Hindlimb muscle (tissue), 1 donor: ENCODE measurements at places on chromosomes 3 and 15. TPM values are rescaled to one million over a fixed set of nuclear protein-coding genes. Genes with fewer than 3 reads are reported as not detected.

DNA sequence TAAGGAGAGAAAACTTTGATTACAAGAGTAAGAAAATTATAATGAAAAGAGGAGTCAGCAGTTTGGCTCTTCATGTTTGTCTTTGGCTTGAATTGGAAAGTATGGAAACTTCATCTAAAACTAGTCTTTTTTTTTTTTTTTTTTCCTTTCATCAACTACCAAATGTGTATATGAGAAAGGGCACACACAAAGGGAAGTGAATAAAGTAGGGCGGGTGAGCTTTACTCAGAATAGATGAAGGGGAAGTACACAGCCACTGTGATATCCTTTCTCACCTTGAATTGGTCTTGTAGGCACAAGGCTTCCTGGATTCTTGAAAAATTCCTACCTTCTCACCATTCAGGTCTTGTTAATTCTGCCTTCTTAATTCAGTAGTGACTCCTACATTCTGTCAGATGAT is 652.3 kb upstream of the KCNMB2 start:
- no peak for DNase-seq

DNA sequence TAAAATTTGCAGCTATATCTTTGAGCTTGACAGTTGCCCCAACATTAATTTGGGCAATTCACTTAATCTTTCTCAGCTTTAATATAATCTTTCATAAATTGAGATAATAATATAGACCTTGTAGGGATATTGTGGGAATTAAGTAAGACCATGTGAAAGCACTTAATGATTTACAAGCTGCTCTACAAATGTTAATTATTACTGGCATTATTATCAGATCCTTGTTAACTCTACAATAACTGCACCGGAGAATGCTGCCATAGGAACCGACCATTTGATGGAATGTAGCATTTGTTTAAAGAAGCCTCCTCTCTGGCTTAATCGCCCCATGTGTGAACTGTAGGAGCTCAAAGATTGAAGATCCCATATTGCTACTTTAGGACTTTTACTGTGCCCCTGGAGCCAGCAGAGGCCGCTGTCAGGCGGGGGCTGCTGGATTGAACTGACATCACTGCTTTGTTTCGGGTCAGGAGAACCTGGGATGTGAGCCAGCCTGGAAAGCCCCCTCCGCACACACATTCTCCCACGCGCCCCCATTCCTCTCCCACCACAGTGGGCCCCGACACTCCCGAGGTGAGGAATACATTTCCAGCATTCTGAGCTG is 154.2 kb upstream of the TNIK start:
- no peak for DNase-seq

GRCh38 chr3:191008074-191008473 is 145.6 kb upstream of the GMNC start:
- DNase-seq: no peak

DNA sequence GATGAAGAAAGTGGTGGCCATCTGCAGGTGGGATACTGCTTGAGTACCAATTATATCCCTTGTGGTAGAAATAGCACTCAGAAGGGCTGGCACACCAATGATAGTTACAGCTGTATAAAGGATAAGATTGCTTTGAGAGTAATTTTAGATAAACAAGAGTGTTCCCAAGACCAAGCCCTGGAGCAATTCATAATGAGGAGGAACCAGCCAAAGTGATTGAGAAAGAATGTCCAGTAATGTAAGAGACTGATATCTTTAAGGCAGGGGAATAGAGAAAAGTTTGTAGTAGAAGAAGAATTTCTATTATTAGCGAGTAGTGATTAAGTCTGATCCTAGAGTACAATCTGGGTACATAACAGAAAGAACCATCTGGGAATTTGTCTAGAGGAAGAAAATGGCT is 945.1 kb downstream of the OTOL1 start:
- no peak for DNase-seq

DNA sequence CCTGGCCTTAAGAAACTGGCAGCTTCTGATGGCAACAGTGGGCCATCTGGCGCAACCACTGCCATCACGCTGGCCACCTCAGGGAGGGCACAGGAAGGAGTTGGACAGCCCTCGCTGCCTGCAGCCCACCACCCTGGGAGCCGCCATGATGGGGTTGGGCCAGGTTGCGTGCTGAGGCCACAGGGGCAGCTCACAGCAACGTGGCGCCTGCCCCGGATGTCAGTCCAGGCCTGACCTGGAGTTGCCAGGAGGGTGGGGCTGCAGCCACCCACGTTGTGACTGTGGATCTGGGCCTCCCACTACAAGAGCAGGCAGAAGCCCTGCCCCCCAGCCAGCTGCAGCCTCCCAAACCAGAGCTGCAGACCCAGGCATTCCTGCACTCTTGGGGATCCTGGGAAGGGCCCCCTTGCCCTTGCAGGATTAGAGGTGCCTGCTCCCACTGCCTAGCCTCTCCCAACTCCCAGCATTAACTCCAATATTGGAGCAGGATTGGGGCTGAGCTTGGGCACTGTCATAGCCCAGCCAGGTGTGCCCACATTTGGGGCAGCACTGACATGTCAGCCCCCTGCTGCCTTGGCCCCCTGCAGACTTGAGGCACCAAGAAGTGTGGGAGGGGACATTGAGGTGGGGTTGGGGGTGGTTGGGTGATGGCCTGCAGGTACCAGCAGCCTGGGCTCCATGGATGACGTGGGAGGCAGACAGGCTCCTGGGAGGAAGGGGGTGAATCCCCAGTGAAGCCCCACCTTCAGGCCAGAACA is 468.9 kb upstream of the CCDC54 start:
- no peak for DNase-seq

DNA sequence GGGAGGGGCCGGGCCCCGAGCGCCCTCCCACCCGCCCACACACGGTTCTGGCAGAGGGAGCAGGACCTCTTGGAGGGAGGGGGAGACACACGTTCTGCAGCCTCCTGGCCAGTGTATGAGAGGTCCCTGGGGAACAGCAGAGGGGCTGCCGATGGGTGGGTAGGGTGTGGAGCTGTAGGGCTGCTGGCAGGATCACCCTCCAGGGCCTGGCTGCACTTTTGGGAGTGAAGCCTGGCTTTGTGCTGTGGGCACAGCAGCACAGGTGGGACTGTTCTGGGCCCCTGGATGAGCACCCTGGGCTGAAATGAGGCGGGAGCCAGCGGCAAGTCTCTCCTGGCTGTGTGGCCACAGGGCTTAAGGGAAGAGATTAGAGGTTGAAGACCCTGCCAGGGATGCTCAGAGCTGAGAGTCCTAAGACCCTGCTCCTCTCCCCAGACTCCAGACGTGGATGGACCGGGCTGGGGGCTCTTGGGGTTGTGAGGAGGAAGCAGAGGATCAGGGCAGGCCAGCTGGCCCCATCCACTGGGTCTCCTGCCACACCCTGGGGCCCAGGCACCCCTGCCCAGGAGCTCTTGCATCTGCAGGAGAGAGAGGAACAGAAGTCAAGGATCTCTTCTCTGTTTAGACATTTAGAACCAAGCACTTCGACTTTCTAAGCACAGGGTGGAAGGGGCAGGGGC is 45.2 kb downstream of the RGMA start:
- DNase-seq: no peak

GRCh38 chr3:48157950-48158376 is 30.3 kb downstream of the CDC25A start:
- peak; percentile 33 for DNase-seq

DNA sequence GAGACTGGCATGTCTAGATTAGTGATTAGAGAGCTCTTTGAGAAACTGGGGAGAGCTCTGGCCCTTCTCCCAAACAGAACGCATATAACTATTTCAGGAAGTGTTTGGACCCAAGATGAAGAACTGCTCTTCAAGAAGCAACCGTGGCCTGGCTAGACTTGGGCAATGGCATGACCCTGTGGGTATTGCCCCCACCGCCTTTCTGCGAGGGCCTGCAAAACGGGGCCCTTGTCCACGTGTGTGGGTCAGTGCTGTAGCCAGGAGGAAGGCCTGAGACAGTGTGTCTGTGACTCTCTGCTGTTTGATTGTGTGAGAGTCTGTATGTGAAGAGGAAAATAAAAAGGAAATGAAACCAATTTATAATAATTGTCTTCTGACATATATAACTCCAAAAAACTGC is 42.5 kb downstream of the EEFSEC start:
- DNase-seq: no peak

- DNase-seq: peak; percentile 77
Observed at GRCh38 chr3:150469031-150469930, 61.2 kb downstream of the TSC22D2 start.

DNA sequence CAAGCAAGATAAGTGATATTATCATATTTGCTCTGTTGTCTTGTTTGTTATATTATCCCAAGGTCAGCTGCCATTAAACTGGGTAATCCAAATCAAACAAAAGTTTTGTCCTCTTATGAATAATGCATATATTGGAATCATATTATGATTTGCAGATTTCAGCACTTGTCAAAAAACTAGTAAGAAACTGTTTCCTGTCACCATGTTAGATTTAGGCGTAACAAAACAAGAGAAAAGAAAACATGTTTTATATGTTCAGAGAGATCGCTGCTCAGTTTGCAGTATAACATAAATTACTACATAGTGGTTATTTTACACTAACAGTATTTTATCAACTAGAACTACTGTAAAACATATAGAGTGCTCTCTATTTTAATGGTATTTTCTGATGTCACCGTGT is 123.4 kb upstream of the ICE2 start:
- DNase-seq: no peak

GRCh38 chr15:74245342-74245931 is 9.3 kb downstream of the CCDC33 start:
- DNase-seq: no peak

GRCh38 chr3:147937341-147937740 is 528.2 kb downstream of the ZIC1 start:
- DNase-seq: no peak

- no peak for DNase-seq
Observed at GRCh38 chr3:52153389-52154096, 680 bp downstream of the POC1A start.

GRCh38 chr15:76636059-76636458 is 269.1 kb downstream of the SCAPER start:
- DNase-seq: no peak

DNA sequence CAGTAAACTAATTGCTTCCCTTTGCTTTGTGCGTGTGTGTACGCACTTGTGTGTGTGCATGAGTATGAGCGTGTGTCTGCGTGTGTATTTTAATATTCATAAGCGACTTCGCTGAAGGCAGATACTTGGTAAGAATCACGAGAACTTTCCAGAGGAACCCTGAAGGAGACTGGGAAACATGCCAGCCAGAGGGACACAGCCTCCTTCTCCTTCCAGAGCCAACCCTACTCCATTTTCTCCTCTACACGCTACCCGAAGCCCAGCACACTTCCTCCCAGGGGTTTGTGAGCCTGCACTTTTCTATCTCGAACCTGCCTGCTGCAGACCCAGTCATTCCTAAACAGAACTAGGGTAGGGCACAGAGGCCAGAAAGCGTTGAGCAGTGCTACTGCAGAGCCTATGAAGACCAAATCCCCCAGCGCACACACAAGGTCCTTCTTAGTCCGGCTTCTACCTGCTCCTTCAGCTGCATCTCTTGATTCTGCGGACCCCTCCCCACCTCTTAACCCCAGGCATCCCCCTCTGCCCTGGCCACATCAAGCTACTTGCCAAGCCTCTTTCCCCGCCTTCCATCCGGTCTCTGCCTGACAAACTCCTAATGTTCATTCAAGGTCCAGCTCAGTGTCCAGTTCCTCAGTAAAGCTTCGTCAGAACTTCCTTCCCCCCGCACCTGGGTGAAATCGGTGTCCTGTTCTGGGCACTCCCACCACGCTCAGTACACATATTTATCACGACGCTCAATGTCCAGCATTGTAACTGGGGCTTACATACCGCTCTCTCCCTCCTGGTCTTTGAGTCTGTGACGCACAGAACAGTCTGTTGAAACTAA is 191.8 kb downstream of the FAM43A start:
- DNase-seq: peak; percentile 68

GRCh38 chr15:81942157-81942556 is 103.7 kb downstream of the MEX3B start:
- no peak for DNase-seq

DNA sequence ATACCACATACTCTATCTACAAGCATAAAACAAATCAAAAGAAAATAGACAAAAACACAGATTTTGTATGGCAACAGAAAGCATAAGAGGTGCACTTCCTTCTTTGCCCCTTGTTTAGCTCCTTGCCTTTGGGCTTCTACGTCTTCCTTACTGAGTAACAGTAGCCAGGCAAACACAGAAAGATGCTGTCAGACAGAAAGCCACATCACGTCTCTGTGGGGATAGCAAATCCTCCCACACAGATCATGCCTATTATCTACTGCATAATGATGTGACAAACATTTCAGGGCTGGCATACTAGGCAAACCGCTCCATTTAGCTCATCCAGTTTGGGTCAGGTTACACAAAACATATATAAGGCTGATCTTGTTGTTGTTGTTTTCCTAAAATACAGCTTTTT is 92.7 kb downstream of the BOC start:
- DNase-seq: no peak

DNA sequence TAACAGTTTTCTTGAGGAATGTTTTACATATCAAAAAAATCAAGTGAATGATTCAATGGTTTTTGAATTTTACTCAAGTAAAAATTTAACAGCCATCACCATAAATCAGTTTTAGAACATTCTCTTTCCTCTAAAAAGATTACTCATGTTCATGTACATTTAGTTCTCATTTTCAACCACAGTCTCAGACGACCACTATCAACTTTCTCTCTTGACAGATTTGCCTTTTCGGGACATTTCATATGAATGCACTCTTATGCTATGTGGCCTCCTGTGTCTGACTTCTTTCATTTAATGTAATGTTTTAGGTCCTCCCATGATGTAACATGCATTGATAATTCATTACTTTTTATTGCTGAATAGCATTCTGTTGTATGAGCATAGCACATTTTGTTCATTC is 309.3 kb upstream of the PLSCR5 start:
- no peak for DNase-seq

DNA sequence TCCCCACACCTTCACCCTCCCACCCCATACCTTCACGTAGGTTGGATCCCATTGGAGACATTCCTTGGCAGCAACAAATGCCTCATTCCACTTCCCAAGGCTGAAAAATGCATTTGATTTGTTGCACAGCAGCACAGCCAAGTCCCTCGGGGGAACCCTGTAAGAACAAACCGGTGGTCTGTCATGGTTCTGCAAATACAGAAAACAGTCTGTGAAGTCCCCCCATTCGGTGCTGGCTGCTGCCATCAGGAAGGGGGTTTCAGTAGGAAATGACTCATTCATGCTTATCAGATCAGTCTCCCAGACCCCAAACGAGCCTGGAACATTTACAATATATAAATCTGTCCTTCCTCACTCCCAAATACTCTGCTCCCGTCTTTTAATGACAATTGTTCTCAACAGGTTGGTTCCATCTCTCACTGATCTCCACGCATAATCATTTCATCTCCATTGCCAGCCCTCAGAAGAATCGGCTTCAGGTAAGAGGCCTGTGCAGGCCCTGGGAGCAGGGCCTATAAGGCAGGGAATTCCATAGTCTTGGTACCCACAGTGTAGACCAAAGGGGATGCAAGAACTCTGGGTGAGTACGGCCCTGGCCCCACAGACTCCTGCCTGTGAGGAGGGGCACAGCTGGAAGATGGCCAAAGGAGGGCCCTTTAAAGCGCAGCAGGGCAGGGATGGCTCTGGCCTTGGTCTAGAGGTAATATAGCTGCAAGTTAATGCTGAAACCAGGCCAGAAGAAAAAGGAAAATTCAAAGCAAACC is 41.6 kb downstream of the TRANK1 start:
- DNase-seq: no peak

GRCh38 chr15:47951781-47952180 is 169.0 kb upstream of the SLC24A5 start:
- no peak for DNase-seq

The ACAA1 gene
- 34.6 TPM for polyA plus RNA-seq

The SENP5 gene
- polyA plus RNA-seq: 19.0 TPM

The ZKSCAN7 gene
- polyA plus RNA-seq: 7.3 TPM

The RAP2B gene
- 7.3 TPM for polyA plus RNA-seq

The SYNPR gene
- not detected for polyA plus RNA-seq

The PYDC2 gene
- polyA plus RNA-seq: not detected

The CYP19A1 gene
- polyA plus RNA-seq: 0.62 TPM

The SLC2A2 gene
- polyA plus RNA-seq: not detected

The COL8A1 gene
- polyA plus RNA-seq: 1.3 TPM

The AMT gene
- polyA plus RNA-seq: 9.2 TPM
